Posterior cingulate gyrus (tissue), 11 donors: ENCODE measurements at places on chromosomes 3 and 15.

GRCh38 chr15:70763950-70764730 lies 782 bp upstream of the UACA start:
- no peak for DNase-seq

DNA sequence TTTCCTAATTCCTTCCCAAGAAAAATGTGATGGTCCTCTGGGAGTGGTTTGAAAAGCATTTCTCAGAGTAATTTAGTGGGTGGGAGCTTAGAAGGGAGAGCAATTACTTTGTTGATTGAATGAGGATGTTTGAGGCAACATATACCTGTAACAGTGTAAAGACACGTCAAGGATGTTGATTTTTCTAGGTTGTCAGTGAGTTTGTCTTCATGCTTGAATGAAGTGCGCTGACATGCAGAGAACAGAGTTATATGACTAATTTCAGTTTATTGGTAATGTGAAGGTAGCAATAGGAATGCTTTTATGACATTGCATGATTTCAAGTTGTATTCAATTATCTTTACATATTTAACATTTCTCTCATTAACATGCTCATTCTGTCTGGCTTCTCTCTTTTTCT lies 286.9 kb downstream of the NFKBIZ start:
- no peak for DNase-seq

DNA sequence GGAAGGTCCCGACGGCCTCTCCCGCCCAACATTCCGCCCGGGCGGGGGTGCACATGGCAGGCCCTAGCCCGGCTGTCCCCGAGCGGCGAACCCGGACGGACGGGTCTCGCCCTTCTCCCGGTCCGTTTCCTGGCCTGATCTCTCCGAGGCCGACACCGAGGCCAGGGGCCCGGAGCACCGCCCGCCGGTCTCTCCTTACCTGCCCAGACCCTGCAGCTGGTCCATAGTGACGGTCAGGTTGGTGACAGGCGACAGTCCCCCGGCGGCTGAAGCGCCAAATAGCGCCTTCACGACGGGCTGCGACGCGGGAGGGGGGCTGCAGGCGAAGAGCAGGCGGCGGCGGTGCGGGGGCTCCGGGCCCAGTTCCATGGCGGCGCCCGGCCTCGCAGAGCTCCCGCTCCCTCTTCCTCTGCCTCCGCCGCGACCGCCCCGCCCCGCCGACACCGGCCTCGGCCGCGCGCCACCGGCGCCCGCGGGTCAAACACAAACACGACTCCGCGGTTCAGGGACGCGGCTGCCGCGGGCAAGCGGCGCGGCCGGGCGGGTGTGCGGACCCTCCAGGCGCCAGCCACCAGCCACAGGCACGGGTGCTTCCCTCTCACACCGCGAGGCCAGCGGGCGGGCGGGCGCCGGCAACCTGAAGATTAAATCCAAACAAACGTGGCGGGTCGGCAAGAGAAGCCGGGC lies 495 bp downstream of the CDC25A start:
- no peak for DNase-seq

GRCh38 chr3:26550413-26550812 lies 72.2 kb upstream of the LRRC3B start:
- no peak for DNase-seq

DNA sequence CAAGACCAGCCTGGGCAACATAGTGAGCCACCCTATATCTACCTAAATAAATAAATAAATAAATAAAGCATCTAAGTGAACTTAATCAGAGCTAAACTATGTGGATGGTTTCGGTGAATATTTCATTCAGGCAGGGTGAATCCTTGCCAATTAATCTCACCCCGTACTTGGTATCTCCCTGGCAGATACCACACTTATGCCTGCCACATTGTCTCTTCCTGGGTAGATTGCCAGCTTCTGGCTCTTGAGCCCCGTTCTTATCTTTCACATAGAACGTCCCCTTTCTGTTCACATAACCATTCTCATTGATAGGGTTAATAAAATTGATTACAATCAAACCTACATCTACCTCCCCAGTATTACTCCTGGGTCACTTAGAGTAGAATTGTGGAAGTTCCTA lies 7.0 kb downstream of the SNAP23 start:
- no peak for DNase-seq

- no peak for DNase-seq
Observed at GRCh38 chr3:25378786-25379311, 49.2 kb upstream of the RARB start.

GRCh38 chr3:107068980-107069379 lies 308.3 kb upstream of the CCDC54 start:
- no peak for DNase-seq

GRCh38 chr15:57440799-57441198 lies 64.5 kb downstream of the CGNL1 start:
- DNase-seq: no peak

GRCh38 chr3:133962849-133963248 lies 66.9 kb downstream of the SLCO2A1 start:
- DNase-seq: no peak

DNA sequence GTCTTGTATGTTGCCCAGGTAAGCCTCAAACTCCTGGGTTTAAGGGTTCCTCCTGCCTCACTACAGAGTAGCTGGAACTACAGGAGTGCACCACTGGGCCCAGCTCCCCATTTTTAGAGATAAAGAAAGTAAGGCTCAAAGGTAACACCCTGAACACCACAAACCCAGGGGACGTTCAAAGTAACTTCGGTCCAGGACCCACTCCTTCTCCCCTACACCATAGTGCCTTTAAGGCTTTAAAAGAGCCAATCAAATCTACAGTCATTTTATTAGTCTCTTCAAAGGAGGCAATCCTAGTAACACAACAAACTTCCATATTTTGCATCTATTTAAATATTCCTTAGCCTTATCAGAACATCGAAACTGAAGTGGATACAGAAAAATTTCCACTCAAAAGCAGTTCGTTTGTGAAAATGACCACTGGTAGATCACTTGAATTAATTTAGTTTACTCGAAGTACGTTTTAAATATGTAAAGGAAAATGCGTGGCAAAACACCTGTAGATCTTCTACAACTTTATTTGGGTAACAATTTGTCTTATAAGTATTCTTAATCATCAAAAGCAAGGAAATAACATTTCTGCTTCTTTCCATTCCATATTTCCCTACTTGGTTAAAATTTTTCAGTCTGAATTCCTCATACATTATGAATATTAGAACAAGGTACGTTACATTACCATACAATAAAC lies 1.8 kb downstream of the STAG1 start:
- DNase-seq: no peak

GRCh38 chr3:113966172-113966571 lies 18.4 kb downstream of the ZDHHC23 start:
- no peak for DNase-seq

DNA sequence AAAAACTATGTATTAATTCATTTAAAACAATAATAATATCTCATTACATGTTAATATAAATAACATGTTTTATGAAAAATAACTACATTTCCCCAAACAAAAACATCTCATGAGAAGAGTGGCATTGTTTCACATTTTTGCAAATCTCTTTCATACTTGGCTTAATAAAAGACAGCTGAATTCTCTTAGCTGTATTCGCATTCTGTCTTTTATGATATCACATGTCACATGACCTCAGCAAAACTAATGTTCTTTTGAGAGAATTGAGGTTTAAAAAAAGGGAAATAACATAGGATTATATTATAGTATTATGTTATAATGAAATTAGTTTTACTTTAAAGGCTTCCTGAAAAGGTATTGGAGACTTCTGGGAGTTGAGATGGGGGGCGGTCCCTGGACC lies 48.4 kb upstream of the SPPL2A start:
- no peak for DNase-seq

GRCh38 chr15:68313501-68314410 lies 36.2 kb downstream of the FEM1B start:
- DNase-seq: peak; percentile 49

GRCh38 chr3:173553635-173554280 lies 156.2 kb downstream of the NLGN1 start:
- DNase-seq: no peak

DNA sequence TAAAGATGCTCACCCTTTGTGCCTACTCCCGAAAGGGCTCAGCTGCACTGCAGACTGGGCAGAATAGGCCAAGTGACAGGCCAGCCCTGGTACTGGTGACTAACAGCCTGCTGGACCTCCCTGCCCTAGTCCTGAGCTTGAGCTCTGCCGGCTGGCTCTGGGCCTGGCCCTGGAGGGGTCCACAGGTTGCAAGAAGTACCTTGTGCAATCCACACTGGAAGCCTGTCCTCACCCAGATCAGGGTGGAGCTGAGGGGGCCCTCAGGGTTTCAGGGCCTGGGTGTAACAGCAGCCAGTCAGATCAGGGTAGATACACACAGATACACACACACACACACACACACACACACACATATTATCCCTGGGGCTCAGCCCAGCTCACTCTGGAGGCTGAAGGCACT lies 27.3 kb upstream of the PLA2G4D start:
- no peak for DNase-seq

GRCh38 chr3:312911-313310 lies 116.3 kb downstream of the CHL1 start:
- no peak for DNase-seq
